ENCODE measurements at places on chromosomes 4 and X.

DNA sequence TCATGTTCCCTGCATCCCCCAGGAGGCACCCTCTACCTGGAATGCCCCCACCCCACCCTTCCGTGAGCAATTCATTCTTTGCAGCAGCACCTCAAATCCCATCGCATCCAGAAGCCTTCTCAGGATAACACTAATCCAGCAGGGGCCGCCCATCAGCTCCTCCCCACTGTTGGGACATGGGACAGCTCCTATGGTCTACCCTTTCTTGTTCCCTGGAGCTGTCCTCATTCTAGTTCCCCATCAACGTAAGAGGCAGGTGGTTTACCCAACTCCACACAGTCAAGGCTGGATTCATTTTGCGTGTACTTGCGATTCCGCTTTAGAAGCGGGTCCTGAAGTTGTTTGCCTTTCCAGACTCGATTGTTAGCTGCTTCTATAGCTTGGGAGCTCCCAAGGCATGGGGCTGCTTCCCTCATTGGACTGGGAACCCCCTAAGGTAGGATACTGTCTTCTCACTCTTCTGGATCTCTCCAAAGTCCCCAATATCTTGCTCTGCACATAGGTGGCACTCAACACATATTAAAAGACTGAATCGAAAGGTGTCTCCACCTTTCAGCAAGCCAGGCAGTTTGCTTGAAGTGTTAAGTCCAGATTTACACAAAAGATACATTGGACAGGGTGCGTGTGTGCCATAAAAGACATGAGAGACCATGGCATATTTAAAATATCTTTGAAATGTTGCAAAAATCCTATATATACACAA, 942 bp upstream of the APLN start:
- peak; percentile 35 for DNase-seq

DNA sequence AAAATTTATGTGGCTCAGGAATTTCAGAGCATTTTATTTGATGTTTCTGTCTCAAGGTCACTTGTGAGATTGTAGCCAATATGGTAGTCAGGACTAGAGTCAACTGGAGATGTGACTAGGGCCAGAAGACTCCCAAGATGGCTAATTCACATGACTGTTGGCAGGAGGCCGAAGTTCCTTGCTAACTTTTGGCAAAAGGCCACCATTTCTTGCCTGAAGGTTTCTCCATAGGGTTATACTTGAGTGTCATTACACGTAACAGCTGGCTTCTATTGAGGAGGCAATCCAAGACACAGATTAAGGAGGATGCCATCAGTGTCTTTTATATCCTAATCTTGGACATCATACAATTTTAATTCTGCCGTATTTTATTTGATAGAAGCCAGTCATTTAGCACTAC, 162.3 kb upstream of the MAOA start:
- peak; percentile 63 for DNase-seq

GRCh38 chrX:154059729-154060245, 37.7 kb downstream of the MECP2 start:
- no peak for DNase-seq

DNA sequence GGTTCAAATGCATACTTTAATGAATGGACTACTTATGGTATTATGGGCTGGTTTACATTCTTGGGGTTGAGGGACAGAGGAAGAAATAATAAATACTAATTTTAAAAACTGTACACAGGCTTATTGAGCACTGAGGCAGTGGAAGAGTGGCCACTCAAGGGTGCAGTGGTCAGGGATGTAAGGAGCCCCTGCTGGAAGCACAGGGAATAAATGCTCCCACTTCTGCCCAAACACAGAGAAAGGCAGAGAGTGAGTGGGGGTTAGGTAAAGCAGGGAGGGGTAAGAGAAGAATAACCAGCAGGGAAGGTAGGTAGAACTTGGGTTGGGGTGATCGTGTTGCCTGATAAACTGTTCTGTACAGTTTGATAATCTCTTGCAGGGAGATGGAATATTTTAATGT, 60.0 kb downstream of the GAB1 start:
- DNase-seq = no peak

GRCh38 chrX:33726281-33727160, 405.6 kb downstream of the FAM47A start:
- no peak for DNase-seq

DNA sequence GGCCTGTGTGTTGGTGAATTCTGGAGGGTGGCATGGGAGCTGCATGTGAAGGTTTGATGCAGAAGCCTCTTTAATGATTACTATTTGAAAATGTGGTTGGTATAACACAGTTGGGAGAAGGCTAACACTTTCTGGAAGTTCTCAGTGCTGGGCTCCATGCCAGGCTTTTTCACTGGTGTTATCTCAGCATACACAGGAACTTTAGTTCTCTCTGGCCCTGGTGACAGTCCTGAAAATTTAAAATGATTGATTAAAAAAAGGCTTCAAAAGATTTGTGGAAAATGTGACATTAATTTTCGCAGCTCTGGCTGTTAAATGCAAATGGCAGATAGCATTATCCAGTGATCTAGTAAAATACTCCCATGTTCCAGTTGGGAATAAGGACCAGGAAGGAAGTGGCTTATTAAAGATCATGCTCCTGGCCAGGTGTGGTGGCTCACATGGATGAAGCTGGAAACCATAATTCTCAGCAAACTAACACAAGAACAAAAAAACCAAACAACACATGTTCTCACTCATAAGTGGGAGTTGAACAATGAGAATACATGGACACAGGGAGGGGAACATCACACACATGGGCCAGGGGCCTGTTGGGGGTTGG, 36.6 kb downstream of the DIPK2B start:
- DNase-seq = no peak

GRCh38 chr4:126470862-126471261, 1156.1 kb downstream of the FAT4 start:
- DNase-seq = no peak

DNA sequence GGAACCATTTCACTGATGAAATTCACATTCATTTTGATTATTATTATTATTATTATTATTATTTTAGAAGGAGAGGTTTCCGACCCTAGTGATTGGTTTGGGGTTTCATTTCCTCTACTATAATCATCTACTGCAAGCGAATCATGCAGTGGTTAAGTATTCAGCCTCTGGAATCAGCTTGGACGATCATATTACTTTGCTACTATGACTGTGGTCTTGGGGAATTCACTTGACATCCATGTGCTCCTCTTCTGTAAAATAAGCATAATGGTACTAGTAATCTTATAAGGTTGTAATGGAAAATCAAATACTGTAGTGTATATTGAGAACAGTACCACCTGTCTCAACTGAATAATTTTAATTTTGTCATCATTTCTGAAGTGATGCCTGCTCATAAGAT, 132.1 kb upstream of the SLC4A4 start:
- no peak for DNase-seq

DNA sequence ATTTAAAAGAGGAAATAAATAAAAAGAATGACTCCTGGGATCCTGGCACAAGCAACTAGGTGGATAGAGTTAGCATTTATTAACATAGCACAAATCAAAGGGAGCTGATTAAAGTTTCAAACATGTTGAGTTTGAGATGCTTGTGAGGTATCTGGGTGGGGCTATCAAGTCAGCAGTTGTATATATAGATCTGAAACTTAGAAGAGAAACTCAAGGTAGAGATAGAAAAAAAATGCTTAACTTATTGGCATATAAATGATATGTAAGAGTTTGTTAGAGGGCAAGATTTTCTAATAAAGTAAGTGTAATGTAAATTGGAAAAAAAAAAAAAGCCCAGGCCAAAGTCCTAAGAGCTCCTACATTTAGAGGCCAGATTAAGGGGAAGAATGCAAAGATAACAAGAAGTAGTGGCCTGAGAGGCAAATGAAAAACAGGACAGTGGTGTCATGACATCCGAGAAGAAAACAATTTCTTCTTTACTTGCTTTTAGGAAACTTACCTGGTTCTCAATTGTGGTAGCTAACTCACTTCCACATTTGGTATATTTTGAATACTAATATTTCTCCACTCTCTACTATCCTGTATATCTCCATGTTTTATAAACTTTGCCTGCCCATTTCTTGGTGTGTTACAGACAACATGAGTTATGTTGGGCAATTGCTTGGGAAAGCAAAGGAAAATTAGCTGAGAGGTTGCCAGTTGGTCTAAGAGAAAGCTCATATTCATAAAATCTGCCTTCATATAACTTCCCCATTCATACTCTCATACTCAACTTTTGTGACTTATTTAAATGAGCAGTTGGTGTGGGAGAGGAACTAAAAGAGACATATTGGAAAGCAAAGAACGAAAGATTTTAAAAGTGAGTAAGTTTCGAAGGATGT, 169.2 kb downstream of the PARM1 start:
- no peak for DNase-seq
